ENCODE measurements at places on chromosomes 7 and 10. TPM values are rescaled to one million over a fixed set of nuclear protein-coding genes. Genes with fewer than 3 reads are reported as not detected.

Gene TMEM213
- 0.51 TPM for total RNA-seq

Gene CADPS2
- 22.0 TPM for total RNA-seq

Gene CCDC172
- total RNA-seq: not detected

Gene CAV1
- 248 TPM for total RNA-seq

Gene HPSE2
- total RNA-seq: 18.3 TPM

Data from tongue (tissue), 3 donors.